ENCODE measurements at places on chromosomes 1 and 21.
A peak's percentile ranks its signal among the peaks of the same experiment; 100 is the strongest.

DNA sequence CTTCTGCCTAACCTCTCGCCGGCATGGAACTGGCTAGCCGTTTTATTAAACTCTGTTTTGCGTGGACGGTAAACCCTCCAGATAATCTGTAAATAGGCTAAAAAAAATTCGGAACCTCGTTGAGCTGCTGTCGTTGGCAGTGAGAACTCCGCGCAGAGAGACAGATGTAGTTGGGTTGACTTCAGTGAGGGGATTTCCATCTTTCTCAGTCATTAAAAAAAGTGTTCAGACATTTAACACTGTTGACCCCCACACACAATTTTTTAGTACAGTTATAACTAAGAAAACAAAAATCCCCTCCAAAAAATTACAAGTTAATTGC lies 464 bp downstream of the PARK7 start:
- no peak for DNase-seq

DNA sequence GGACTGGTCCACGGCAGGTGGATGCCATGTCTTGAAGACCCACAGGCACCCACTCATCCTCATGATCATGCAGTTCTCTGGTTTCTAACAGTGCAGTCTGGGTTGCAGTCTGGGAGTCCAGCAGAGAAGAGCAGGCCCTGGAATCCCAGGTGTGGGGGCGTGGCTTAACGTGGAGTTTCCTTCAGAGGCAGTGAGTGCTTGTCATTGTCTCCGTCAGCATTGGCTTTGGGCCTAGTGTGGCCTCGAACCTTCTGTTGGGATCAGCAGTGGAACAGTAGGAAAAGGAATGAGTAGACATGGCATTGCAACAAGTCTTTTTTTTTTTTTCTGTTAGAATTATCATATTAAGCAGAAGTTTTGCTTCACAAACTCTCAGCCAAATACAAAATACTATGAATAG lies 12.8 kb downstream of the LGALS8 start:
- DNase-seq: no peak

GRCh38 chr21:31804008-31804394 lies 68.8 kb upstream of the HUNK start:
- no peak for DNase-seq

- no peak for DNase-seq
These were observed 71.4 kb upstream of the RAB4A start for GRCh38 chr1:229199261-229200243.

DNA sequence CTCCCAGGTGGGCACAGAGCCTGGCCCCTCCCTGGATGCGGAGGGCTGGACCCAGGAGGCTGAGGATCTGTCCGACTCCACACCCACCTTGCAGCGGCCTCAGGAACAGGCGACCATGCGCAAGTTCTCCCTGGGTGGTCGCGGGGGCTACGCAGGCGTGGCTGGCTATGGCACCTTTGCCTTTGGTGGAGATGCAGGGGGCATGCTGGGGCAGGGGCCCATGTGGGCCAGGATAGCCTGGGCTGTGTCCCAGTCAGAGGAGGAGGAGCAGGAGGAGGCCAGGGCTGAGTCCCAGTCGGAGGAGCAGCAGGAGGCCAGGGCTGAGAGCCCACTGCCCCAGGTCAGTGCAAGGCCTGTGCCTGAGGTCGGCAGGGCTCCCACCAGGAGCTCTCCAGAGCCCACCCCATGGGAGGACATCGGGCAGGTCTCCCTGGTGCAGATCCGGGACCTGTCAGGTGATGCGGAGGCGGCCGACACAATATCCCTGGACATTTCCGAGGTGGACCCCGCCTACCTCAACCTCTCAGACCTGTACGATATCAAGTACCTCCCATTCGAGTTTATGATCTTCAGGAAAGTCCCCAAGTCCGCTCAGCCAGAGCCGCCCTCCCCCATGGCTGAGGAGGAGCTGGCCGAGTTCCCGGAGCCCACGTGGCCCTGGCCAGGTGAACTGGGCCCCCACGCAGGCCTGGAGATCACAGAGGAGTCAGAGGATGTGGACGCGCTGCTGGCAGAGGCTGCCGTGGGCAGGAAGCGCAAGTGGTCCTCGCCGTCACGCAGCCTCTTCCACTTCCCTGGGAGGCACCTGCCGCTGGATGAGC lies 34.2 kb downstream of the TRIM11 start:
- no peak for DNase-seq

GRCh38 chr1:24199291-24199900 lies 12.3 kb upstream of the IFNLR1 start:
- DNase-seq: peak; percentile 71

GRCh38 chr1:6509919-6510291 lies 18.4 kb upstream of the PLEKHG5 start:
- no peak for DNase-seq

- no peak for DNase-seq
These were observed 242.5 kb upstream of the VAMP3 start for GRCh38 chr1:7528386-7529198.

DNA sequence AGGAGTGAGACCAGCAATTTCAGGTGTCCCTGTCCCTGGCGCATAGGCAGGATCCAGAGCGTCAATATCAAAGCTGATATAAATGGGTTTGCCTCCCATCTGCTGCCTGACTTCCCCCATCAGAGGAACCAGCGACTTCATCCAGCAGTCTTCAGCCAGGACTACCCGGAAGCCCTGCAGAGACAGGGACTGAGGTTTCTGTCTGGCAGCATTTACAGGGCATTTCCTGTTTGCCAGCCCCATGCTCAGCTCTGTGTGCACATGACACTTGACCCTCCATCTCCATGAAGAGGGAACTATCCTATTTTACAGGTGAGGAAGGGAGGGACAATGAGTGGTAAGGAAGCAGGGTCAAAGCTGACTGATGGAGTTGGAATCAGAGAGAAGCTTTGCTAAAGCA lies 7.2 kb downstream of the AGMAT start:
- no peak for DNase-seq

- peak; percentile 33 for DNase-seq
These were observed 5.3 kb upstream of the SRP9 start for GRCh38 chr1:225772323-225772768.

GRCh38 chr1:25031601-25031965 lies 101.5 kb upstream of the RUNX3 start:
- DNase-seq: no peak

DNA sequence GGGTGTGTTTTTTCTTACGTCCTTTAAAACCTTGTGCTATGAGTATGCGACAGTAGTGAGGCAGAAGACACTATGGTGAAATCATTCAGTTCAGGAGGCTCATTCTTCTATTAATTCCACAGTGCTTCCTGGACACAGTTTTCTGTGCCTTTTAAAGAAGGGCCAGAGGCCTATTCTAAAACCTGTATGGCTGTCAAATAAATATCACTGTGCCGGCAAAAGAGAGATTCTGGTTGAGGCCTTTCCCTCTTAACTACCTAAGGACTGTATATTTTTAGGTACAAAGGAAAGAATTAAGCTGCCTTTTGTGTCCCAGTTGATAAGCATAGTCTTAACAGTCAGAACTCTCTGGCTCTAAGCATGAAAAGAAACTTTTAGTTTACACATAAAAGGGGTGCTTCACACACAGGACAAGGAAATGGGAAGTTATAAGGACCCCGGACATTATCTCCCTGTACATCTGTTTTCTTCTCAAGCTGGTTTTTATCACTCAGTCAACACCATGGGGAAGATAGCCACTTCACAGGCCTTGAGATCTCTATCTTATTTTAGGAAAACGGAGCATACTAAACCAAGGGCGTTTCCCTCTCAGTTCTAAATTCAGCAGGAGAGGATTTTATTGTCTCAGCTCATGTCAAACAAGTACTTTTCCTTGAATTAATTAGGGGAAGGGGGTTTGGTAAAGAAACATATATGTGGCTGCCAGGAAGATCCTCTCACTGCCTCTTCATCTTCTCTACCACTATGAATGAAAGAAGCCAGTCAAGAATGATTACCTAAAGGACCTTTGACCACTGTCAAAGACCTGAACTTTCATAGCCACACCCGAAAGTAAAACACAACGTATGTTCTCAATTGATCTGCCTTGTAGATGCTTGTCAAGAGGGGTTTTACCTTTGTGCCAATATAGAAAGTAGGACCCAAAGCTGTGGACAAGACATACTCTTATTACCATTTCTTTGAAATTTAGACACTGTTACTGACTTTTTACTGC lies 71.4 kb upstream of the HSPA13 start:
- DNase-seq: no peak

GRCh38 chr1:118688891-118689290 lies 299.3 kb downstream of the TBX15 start:
- DNase-seq: no peak

- no peak for DNase-seq
These were observed 503.4 kb downstream of the NEGR1 start for GRCh38 chr1:71778940-71779339.

DNA sequence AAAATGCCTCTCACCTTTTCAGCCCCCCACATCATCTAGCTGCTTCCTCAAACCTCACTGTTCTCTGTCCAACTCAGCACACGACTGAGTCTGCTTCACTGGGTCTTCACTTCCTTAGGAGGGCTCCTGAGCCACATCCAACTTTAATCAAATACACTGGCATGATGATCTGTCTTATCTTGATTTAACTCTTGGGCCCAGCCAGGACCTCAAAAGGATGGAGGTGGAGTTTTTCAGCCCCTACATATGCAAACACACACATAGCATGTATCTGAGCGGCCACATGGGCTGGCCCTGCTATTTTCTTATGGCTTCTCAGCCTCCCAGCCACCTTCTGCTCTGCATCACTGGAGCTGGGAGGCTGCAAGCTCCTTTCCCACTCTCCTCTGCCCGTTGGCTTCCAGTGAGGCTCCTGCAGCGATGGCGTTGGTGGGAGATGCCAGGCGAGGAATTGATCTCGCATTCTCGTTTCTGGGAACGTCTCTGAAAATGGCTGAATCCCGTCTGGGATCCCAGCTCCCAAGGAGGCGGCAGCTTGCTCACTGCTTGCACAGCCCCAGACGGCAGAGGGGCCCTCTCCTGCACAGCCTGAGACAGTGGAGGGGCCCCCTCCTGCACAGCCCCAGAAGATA lies 1.8 kb upstream of the PRXL2B start:
- no peak for DNase-seq

DNA sequence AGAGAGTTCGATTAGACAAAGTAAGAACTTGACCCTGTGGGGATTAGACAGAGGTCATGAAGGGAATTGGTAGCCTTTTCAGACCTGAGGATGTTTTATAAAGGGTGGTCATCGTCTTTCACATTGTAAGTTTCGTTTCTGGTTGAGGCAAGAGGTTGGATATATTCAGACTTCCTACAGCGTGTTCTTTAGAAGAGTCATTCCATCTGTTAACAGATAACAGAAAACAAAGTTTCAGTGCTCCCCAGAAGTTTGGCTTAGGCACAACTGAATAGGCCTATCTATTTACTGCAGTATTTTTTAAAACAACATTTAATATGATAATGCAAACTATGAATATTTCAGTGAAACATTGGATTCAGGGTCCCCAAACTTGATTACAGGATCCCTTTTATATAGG lies 17.1 kb upstream of the IVNS1ABP start:
- DNase-seq: no peak

GRCh38 chr21:36908260-36908908 lies 58.1 kb downstream of the HLCS start:
- no peak for DNase-seq

DNA sequence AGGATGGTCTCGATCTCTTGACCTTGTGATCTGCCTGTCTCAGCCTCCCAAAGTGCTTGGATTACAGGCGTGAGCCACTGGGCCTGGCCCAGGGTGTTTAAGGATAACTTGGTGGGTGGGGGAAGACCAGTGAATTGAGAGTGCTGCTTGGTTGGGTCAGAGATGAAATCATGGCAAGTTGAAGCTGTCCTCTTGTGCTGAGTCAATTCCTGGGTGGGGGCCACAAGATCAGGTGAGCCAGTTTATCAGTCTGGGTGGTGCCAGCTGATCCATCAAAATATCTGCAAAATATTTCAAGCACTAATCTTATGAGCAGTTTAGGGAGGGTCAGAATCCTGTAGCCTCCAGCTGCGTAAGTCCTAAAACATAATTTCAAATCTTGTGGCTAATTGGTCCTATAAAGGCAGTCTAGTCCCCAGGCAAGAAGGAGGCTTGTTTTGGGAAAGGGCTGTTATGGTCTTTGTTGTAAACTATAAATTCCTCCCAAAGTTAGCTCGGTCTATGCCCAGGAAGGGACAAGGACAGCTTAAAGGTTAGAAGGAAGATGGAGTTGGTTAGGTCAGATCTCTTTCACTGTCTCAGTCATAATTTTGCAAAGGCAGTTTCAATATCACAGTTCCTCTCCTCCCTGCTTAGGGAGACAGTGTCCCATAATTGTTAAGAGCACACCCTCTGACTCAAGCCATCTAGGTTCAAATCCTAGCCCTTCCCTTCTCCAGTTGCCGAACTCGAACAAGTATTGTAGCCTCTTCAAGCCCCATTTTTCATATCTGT lies 66.8 kb upstream of the BACH1 start:
- DNase-seq: no peak

- no peak for DNase-seq
These were observed 28.1 kb downstream of the ADARB1 start for GRCh38 chr21:45102391-45102932.

DNA sequence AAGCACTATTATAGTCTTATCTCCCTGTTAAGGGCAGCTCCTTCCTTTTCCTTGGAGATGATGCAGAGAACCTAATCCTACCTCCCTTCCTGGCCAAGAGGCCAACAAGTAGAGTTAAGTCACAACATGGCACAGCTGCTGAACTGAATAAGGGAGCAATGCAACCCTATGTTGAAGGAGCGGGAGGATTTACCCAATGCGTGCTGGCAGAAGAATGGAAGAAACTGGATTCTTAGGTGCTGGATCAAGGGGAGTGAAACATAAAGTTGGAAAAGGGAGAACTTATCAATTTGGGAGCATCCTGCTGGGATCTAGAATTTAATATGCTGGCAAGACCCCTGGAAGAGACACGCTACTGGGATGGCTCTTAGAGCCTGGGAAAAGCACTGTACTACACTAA lies 12.0 kb upstream of the HUNK start:
- DNase-seq: no peak

GRCh38 chr1:92934395-92935378 lies 26.6 kb downstream of the DIPK1A start:
- no peak for DNase-seq

GRCh38 chr1:56094168-56094567 lies 485.2 kb downstream of the PLPP3 start:
- DNase-seq: no peak

- no peak for DNase-seq
These were observed 231.3 kb downstream of the TOMM20 start for GRCh38 chr1:234897390-234897749.

DNA sequence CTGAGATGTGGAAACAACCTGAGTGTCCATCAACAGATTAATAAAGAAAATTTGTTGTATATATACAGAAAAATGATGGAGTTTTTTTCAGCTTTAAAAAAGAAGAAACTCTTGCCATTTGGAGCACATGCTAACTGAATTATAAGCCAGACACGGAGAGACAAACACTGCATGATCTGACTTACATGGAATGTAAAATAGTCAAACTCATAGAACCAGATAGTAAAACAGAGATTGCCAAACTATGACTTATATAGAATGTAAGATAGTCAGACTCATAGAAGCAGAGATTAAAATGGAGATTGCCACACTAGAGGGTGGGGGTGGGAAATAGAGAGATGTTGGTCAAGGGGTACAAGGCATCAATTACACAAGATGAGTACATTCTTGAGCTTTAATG lies 1786.6 kb downstream of the PLA2G4A start:
- DNase-seq: no peak

Data from DND-41 (cell line).